Umbilical cord (tissue), 2 donors: ENCODE measurements at places on chromosomes 2 and 18. TPM values are rescaled to one million over a fixed set of nuclear protein-coding genes. Genes with fewer than 3 reads are reported as not detected.

GRCh38 chr2:155442755-155443372, 744.4 kb downstream of the KCNJ3 start:
- DNase-seq: no peak

GRCh38 chr18:6920099-6920955, 190.8 kb downstream of the ARHGAP28 start:
- DNase-seq: peak; percentile 63

DNA sequence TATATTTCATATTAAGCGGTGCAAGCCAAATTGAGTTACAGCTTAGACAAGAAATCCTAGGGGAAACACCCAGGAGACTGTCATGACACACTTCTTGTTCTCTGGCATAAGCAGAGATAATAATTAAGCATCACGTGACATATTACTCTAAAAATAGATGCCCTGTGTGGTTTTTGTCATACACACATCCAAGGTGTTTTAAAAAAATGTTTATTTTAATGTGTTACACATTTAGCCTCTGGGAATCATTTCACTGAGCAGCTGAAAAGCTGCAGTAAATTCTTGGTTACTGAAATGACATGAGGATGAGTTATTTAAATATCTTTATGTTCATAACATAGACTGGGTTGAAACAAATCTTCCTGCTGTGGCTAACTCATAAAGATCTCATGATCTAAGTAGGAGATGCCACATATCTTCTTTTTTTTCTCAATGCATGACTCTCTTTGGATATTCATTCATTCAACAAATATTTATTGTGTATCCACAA, 38.0 kb upstream of the ERMN start:
- peak; percentile 2 for DNase-seq

GRCh38 chr2:55856936-55857335, 66.6 kb downstream of the EFEMP1 start:
- DNase-seq: no peak

GRCh38 chr2:164335947-164336346, 285.3 kb downstream of the GRB14 start:
- DNase-seq: no peak

GRCh38 chr2:236261452-236261851, 2.8 kb downstream of the ASB18 start:
- no peak for DNase-seq

DNA sequence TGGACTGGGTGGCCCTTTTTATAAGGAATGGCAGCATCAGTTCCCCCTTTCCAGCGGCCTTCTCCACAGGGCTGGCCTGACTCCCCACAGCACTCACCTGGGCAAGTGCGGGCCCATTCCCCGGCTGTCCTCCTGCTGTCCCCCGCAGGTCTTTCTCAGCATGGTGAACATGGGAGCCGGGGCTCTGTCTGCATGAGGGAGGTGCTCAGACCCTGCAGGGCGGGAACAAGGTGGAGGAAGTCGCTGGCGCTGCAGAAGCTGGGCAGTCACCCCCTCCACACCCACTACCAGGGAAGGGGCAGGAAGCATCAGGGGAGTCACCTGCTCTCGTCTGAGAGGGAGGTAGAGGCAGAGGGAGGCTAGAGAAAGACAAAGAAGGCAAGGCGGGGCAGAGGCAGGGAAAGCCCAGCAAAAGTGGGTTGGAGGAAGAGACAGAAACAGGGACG, 12.2 kb downstream of the HES6 start:
- DNase-seq: no peak

DNA sequence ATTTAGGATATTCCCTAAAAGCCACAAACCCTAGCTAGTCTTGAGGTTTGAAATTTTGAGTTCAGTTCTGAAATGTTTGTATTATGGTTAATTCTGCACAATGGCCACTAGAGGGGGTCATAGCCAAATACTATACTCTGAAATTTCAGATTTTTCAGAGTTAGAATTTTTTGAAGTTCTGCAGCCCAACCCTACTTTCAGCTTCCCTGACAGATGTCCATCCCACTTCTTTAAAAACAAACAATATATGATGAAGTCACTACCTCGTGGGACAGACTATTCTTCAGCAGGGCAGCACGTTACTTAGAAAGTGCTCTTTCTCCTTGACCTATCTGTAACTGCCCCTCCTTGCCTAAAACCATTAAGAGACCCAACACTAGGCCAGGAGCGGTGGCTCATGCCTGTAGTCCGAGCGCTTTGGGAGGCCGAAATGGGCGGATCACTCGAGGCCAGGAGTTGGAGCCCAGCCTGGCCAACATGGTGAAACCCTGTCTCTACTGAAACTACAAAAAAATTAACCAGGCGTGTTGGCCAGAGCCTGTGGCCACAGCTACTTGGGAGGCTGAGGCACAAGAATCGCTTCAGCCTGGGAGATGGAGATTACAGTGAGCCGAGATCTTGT, 48.2 kb upstream of the PAPOLG start:
- peak; percentile 53 for DNase-seq

DNA sequence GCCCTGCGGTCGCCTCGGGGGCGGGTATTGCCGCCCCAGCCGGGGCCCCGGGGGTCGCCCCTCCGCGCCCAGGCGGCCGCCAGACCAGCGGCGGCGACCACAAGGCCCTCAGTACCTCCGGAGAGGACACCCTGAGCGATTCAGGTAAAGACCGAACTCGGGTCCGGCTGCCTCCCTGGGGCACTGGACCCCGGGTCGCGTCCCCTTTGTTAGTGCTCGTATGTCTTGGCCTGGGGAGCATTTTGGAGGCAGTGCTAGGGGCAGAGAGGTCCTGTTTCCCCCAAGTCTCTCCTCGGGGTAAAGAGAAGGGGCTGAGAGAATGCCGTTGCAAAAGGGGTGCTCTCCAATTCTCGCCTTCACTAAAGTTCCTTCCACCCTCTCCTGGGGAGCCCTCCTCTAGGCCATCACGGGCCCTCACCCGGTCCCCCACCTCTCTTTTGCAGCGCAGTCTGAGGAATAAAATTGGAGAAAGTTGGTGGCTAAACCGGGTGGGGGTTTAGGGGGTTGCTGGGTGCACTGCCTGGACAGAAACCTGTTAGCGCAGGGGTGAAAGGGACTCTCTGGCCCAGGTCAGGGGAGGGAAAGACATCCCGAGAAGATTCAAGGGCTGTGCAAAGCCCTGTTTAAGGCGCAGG, 2.5 kb downstream of the MYCN start:
- DNase-seq: no peak

GRCh38 chr18:48547531-48547981, 8.7 kb downstream of the CTIF start:
- no peak for DNase-seq

- no peak for DNase-seq
These were observed 20.1 kb downstream of the ST8SIA3 start for GRCh38 chr18:57372444-57372843.

C1QL2 gene
- 0.48 TPM for total RNA-seq

ADRA2B gene
- 1.9 TPM for total RNA-seq

VIT gene
- total RNA-seq: 3.9 TPM
